Epithelial cell of alveolus of lung (primary cell): ENCODE measurements at places on chromosomes 2 and 18. TPM values are rescaled to one million over a fixed set of nuclear protein-coding genes. Genes with fewer than 3 reads are reported as not detected.

The DTNA gene
- 6.6 and 10.2 TPM in 2 replicates for total RNA-seq

The IGFBP2 gene
- total RNA-seq, result 121 and 137 TPM in 2 replicates

The ZNF804A gene
- total RNA-seq, result 4.2 and 7.5 TPM in 2 replicates

The CGREF1 gene
- total RNA-seq, result 1.2 and 4.6 TPM in 2 replicates

The RNF152 gene
- 10.0 and 11.6 TPM in 2 replicates for total RNA-seq

The TCF23 gene
- total RNA-seq, result not detected in 2 replicates

The CNTNAP5 gene
- not detected in 2 replicates for total RNA-seq

The LRP1B gene
- total RNA-seq, result 0.13 and 1.2 TPM in 2 replicates

The C2orf15 gene
- not detected in 2 replicates for total RNA-seq
